Glutamatergic neuron (in vitro differentiated cells): ENCODE measurements at places on chromosomes 1 and 21.
A peak's percentile ranks its signal among the peaks of the same experiment; 100 is the strongest.

- no peak for DNase-seq
Observed at GRCh38 chr1:182301467-182302198, 90.0 kb downstream of the GLUL start.

GRCh38 chr1:117846674-117847425 lies 82.6 kb downstream of the GDAP2 start:
- DNase-seq: no peak

- no peak for DNase-seq
Observed at GRCh38 chr1:171899838-171900237, 58.5 kb downstream of the DNM3 start.

- DNase-seq: peak; percentile 70
Observed at GRCh38 chr21:14773777-14774345, 227.7 kb upstream of the SAMSN1 start.

GRCh38 chr1:75559800-75560199 lies 51.1 kb downstream of the SLC44A5 start:
- DNase-seq: no peak

DNA sequence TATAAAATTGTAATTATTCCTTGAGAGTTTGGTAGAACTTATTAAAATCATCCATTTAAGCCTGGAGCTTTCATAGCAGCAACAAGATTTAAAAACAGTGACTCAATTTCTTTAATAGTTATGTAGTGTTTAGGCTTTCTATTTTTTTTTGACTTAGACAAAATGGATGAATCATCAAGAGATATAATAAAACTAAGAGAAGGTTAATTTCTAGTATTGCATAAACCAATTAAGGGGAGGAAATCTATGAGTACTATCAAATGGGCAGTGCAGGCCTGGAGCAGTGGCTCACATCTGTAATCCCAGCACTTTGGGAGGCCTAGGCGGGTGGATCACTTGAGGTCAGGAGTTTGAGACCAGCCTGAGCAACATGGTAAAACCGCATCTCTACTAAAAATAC lies 416.3 kb upstream of the USP24 start:
- DNase-seq: no peak
